ENCODE measurements at places on chromosomes 7 and 10.

GRCh38 chr10:78255796-78256638 lies 222.4 kb downstream of the RPS24 start:
- DNase-seq: peak; percentile 67

DNA sequence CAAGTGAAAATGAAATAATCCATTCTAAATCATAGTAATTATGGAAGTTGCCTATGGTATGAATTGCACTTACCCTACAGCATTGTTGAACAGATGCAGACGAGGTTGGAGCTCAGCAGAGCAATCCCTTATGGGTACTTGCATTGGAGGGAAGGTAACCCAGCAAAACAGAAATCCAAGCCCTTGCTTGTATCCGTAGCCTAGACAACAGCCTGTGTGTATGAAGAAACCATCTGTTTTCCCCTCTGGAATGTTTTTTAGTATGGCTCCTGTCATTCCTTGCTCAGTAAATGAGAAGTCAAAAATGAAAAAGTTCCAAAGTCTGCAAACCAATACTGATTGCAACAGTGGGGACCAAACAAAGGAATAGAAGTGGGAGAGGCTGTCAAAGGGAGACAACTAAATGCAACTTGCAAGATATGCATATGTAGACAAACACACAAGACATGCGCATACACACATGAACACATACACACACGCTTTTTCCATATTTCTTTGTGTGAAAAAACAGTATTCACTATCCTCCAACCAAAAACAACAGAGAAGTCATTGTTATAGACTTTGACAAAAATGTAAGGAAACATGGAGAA lies 260.8 kb downstream of the DYNC1I1 start:
- DNase-seq: no peak

- no peak for DNase-seq
Measured at GRCh38 chr7:56097700-56098099, 4.9 kb upstream of the PHKG1 start.

DNA sequence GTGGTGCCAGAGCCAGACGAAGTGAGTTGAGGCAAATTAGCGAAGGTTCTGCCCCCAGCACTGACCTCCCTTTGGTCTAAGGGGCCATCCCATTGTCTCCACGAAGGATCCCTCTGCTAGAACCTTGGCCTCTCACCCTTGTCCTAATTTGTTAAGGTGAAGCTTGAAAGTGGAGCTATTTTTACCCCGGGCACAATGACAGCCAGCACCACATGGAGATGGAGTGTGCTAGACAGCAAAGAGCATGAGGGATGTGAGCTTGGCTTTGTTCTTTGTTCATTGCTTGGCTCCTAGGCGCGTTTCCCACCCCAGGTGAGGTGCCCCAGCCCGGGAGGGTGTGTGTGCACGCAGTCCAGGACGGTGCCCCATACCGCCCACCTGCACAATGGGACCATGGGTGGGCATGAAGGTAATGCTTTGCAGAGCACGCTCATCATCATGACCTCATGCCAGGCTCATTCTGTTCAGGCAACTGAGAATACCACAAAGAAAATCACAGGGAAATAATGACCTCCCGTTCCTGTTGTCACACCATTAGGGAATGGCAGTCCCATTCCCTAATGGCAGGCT lies 361.0 kb upstream of the FZD8 start:
- no peak for DNase-seq

DNA sequence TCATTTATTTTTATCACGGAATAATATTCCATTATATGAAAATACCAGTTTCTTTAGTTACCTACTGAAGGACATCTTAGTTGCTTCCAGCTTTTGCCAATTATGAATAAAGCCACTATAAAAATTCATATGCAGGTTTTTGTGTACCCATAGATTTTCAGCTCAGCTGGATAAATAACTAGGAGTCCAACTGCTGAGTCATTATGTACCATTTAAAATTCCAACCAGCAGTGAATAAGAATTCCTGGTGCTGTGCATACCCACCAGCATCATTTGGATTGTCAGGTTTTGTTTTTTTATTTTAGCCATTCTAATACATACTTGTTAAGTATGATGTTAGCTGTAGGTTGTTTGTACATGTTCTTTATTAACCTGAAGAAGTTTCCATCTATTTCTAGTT lies 14.5 kb downstream of the FAM24B start:
- no peak for DNase-seq

GRCh38 chr10:98150544-98150943 lies 16.1 kb downstream of the R3HCC1L start:
- no peak for DNase-seq

DNA sequence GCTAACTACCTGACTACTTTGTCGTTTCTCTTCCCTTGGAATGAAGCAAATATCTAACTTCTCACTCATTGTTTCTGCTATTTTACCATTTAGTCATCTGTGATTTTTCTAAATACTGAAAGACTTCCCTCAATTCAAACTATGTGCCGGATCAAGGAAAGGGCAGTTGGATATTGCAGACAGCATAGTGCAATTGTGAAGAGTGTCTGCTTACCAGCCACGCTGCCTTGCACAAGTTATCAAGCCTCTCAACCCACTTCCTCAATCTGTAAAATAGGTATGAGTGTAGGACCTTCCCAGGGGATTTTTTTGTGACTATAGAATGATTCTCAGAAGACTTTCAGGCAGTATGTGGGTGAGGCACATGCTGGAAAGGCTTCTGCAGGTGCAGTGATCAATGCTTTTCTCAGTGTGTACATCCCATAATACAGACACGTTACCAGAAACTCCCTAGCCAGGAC lies 54.3 kb downstream of the EGFR start:
- DNase-seq: no peak

DNA sequence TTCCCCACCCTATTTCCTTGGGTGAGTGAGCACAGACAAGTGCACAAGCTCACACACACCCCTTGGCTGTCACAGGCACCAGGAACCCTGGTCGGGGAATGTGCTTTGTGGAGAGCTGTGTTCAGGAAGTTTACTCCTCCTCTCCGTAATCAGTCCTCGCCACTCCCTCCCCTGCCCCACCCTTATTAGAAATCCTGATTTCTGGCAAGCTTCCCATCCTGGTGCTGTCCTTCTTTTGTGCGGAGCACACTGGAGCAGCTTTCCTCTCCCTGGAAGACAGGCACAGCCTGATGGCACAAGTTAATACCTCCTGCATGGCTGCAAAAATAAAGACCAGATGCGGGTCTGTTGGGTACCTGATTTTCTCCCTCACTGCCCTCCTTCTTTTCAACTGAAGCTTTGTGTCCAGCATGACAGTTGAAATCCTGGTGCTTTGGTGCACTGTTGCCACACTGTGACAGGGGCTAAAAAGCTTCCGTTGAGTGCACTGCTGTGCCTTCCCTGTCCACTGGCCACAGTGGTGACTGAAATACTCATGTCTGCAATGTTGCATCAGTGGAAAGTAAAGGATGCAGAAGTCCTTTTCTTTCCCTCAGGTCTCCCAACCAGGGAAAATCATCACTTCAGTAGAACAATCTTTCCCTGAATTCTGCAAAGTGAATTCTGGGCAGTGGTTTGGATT lies 55.0 kb downstream of the LRRC4 start:
- DNase-seq: peak; percentile 52

- no peak for DNase-seq
Measured at GRCh38 chr10:12629767-12630165, 280.4 kb downstream of the CAMK1D start.

DNA sequence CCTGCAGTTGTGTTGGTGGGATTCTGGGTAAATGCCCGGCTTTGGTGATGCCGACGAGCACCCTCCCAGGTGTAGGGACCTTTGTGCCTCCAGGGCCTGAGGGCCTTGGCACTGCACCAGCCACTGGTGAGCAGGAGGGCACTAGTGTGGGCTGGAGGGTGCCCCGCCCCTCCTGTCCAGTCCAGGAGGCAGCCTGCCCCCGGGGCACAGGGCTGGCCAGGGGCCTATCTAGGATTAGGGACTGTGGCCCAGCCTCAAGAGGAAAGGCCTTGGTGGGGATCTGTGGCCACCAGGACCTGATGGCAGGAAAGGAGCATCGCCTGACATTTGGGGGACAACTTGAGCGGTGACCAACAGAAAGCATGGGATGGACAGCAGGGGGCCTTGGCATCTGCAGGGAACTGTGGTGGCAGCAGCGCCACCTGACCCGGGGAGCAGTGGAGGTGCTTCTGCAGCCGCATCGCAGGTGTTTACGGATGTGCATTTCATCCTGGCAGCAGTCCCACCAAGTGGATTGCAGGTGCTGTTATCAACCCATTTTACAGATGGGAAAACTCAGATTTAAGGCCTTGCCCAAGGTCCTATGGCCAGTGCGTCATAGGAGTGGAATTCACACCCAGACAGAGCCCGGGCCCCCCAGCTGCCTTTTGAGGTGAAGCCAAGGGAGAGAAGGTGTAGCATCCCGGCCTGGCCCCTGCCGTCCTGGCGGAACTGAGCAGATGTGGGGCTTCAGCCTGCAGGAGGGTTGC lies 11.1 kb downstream of the ZNF316 start:
- no peak for DNase-seq

- DNase-seq: no peak
Measured at GRCh38 chr7:20075992-20076820, 141.0 kb downstream of the MACC1 start.

DNA sequence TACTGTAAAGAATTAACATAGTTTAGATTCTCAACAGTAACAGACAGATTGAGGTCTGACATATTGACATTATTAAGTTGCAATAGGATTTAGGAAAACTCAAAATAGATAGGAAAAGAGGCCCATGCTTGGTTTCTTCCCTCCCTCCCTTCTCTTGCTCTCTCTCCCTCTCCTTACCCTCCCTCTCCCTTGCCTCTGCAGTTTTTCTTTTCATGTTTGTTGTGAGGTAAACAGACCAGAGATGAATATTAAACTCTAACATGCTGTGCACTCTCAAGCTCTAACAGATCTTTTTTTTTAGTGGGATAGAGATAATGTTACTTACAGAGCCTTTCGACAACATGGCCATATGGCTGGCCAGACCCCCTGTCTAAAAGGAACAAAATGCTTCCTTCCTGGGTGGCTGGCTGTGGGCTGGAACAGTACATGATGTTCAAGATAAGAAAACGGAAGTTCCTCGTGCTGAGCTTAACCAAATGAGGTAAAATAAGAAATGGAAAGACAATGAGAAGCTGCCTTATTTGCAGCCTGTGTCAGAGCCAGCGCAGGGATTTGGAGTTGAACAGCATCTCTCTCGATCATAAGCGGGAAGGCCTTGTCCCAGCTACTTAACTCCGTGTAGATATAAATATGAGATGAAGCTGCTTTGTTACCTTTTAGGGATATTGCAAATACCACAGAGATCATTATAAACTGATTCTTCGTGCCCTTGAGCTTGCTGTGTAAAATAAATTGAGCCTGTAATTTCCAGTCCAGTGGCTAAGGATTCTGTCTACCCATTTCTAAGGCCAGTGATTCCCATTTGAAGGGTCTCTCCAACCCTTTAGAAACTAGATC lies 391.9 kb upstream of the NPVF start:
- no peak for DNase-seq

DNA sequence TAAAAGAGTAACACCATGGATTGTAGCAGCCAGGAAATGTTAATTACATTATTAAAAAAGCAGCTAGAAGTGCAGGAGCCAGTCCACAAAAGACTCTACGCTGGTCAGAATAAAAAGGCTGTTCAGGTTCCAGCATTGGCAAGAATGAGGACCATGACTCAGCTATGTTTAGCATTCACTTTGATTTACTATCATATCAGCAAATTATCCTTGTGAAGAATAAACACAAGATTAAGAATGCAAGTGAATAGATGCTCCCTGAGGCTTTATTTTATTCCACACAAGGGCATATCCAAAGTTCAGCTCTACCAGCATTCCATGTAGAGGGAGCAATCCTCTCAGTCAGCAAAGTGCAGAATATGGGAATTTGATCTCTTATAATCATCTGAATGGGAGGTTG lies 13.6 kb downstream of the DGKB start:
- no peak for DNase-seq

DNA sequence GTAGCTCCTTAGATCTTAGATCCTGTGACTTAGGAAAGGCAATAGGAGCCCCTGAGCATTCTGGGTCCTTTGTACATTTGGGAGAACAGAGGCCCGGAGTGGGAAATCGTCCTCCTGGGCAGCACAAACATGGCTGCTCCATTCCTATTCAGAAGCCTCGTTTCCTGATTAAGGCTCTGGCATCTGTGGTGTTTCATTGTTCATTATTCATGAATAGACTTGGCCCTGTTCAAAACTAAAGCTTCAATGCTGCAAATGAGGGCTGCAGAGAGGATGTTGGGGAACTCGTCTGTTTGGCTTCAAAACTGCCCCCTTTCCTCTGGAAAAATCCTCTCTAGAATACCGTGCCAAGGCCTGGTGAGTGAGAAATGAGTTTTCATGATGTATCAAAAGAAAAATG lies 3.4 kb upstream of the HTRA1 start:
- DNase-seq: no peak

DNA sequence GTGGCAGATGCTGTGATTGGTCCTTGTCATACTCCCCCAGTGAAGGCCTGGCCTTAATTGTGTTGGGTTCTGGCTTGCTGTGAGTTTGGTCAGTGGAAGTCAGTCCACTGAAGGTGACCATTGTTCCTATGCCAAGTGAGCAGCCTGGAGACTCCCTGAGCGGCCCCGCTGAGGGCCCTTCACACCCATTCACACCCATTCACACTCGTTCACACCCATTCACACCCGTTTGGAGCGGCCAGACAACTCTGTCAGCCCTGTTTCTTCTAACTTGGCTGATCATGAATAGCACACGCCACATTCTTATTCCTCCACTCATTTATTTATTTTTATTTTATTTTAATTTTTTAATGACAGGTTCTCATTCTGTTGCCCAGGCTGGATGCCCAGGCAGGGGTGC lies 61.5 kb downstream of the C10orf120 start:
- no peak for DNase-seq

GRCh38 chr7:50208378-50208982 lies 96.0 kb upstream of the IKZF1 start:
- no peak for DNase-seq

DNA sequence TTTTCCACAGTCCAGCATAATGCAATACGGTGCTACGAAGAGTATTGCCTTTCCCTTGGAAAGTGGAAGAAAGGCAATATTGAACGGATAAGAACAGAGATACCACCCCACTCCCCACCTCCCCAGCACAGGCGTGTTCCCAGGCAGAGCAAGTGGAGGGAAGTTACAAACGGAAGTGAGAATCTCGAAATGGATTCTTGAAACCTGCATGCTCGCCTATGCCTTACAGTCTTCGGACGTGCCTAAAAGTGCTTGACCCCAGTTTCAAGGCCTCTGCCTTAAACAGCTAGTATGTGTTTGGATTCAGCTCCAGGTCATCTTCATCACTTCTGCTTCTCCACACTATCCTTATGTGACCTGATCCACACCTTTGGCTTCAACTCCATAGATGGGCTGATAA lies 35.0 kb upstream of the USP6NL start:
- DNase-seq: no peak

GRCh38 chr10:27621461-27621860 lies 117.4 kb downstream of the RAB18 start:
- no peak for DNase-seq
